NCI-H1105 treated with DMSO at 0.1 percent for 48 hours (cell line): ENCODE measurements at places on chromosomes 4 and X.

DNA sequence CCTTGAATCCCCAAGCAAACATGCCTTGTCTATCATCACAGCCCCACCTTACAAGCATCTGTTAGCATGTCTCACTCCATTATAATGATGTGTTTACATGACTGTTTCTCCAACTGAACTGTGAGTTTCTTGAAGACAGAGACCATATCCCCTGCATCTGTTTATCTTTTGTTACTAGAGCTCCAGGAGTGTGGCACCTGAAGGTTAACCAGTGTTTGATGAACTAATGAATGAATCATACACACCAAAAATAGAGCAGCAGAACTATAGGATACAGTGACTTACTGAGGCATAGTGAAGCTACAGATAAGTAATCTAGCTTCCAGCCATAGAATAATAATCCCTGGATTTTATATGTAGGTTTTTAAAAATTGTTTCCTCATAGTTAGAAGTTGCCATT is 331.0 kb downstream of the PCDH7 start:
- no peak for DNase-seq

- DNase-seq: no peak
Observed at GRCh38 chr4:156505341-156505955, 466.2 kb downstream of the PDGFC start.

DNA sequence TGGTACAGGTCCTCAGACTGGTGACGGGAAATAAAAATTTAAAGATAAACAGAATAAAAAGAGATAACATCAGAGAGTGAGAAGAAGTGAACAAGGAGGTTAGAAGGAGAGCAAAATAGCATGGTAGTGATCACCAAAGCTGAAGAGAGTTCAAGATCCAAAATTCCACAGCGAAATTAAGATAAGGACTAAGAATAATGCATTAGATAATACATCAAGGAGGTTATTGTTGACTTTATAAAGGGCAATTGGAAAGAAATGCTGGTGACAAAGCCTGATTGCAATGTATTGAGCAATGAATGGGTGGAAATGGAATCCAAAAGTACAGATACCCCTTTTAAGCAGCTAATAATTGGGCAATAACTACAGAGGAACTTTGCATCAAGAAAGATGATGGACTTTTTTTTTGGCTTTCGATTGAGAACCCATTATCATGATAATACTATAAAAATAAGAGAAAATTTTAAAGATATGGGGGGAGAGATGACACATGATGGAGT is 101.6 kb upstream of the MAP9 start:
- no peak for DNase-seq

DNA sequence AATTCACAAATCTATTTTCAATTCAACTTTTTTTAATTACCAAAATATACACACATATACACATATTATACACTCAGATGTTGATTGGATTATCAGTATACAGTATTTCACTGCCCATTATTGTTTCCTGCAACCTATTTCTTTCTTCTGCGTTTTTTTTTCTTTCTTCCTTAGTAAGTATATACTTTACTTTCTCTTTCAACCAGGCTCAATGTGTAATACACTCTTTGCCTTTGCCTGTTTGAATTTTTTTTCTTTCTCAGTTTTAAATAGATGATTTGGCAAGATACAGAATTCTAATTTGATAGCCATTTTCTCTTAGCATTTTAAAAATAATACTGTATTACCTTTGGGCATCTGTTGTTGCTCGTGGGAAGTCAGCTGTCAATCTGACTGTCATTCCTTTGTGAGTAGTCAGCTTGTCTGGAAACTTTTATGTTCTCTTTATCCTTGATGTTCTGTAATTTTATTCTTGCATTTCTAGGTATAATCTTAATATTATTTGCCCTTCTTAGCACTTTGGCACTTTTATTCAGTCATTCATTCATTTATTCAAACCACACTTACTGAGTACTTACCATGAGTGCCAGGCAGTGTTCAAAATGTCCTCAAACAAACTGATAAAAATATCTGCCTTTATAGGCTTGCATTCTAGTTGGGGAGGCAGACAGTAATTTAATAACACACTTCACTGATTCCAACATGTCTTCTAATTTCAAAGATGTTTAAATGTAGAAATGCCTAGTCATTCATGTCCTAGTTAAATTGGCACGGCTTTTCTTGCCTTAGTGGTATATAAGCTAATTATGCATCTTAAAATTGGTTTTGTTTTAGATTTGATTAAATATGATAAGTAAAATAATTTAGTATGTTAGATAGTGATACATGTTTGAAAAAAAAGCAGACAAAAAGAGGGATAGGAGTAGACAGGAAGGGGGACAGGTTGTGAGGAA is 3.7 kb downstream of the USP38 start:
- DNase-seq: no peak

GRCh38 chrX:95762716-95763115 is 921.9 kb upstream of the DIAPH2 start:
- no peak for DNase-seq

DNA sequence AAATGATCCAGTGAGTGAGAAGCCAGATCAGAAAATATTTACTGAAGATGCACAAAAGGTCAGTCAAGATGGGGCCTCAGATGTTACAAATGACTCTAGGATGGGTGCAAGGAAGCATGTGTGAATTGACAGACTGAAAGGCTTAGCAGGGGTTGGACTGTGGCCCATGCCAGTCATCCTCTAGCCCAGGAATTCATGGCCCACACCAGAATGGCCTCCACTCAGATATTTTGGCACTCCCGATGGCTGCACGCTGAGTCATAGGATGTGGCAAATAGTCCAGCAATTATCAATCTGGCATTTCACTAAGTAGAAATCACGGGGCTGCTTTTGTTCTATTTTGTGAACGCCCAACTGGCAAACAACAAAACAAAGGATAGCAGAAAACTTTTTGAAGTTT is 406.5 kb downstream of the IQCM start:
- DNase-seq: no peak

GRCh38 chrX:39984191-39984956 is 113.4 kb downstream of the BCOR start:
- DNase-seq: no peak

DNA sequence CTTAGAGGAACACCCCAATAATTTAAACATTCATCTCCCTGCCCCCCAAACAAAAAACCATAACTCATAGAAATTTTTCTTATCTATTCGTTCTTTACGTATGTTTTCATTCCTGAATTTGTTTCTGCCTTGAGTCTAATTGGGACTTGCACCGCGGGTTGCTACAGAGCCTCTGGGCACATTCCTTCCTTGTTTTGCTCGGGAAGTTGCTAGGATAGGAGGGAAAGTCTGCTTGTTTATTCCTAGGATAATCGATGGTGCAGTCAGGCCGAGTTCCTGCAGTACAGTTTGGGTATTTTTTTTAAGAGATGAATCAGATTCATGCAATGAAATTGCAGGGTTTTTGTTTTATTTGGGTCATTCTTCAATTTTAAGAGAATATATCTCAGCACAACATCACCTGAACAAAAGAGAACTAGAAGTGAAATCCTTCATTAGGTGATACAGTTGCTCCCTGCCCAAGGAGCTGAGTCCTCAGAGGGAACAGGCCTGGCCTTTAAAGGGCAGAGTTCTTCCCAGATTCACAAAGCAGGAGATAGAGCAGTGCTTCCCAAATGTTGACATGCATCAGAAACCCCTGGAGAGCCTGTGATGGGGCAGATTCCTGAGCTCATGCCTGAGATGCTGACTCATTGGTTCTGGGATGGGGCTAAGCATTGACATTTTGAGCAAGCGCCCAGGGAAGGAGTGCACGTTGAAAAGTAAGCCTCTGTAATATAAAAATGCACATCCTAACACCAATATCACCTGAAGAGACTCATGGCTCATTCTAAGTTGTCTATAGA is 114.9 kb upstream of the FAM9B start:
- DNase-seq: no peak

- DNase-seq: no peak
Observed at GRCh38 chr4:146462251-146462650, 59.5 kb downstream of the SLC10A7 start.

GRCh38 chrX:20595928-20596575 is 329.3 kb upstream of the RPS6KA3 start:
- DNase-seq: no peak

DNA sequence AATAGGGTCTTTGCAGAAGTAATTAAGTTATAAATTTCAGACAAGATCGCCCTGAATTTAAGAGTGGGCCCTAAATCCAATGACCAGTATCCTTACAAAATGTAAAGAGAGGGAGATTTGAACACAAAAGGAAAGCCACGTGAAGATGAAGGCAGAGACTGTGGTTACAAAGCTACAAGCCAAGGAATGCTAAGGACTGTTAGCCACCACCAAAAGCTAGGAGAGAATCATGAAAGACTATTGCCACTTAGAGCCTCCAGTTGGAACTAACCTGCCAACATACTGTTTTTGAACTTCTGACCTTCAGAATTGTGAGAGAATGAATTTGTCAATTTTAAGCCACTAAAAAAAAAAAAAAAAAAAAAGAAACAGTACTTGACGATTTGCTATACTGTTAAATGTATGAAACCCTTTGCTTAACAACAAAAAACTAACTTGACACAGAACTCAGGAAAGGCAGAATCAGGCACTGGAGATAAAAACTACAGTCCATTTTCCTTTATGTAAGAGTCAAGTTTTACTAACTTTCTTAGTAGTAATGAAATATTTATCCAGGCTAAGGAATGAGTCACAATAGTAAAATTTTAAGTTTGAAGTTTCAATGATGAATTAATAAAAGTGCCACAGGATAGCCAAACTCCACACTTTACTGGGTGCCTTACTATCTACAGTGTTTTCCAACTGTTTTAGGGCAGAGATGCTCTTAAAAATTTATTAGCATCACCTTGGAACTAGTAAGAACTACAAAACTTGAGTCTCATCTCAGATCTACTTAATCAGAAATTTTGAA is 25.1 kb downstream of the DHX15 start:
- DNase-seq: no peak

DNA sequence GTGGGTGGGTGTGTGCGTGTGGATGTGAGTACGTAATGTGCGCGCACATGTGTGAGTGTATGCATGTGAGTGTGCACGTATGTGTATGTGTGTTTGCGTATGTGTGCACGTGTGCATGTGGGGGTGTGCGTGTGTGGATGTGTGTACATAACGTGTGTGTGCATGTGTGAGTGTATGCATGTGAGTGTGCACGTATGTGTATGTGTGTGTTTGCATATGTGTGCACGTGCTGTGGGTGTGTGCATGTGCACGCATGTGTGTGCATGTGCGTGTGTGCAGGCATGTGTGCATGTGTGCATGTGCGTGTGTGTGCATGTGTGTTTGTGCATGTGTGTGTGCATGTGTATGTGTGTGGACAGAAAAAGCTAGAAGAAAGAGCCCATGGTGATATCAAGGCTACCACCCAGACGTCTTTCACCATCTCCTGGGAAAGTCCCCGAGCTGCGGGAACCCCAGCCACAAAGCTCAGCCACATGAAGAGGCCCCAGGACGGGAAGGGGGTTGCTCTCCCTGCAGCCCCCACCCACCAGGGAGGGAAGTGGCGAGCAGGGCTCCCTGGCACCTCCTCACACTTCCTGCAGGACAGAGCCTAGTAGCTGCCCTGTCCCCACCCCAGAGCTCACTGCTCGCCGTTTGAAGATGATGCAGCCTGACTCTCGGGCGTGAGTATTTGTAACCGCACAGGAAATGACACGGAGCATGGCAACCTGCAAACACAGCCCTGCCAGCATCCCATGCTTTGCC is 108.3 kb downstream of the DCTD start:
- DNase-seq: no peak

DNA sequence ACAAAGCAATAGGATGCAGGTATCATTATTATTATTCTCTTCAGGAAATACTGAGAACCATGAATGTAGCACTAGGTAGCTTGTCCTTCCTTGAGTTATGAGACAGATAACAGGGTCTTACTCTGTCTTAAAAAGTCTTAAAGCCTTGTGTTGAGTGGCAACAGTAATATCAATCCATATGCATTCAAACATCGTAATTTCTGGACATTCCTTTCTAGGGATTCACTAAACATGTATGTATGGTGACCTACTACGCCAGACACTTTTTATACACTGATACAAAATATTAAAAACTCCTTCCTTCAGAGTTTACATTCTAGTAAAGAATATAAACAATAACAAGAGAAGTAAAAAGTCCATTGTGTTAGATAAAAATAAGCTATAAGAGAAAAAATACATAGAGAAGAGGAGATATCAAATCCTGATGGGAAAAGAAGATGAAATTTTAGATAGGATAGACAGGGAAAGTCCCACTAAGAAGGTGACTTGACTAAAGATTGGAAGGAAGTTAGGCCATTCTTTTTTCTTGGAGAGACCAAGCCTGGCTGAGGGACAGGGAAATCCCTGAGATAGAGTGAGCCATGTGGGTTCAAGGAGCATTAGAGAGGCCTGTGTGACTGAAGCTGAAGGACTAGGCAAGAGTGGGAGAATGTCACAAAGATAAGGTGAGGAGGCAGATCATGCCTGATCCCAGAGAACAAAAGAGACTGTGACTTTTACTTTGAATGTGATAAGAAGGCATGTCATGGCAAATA is 5.0 kb upstream of the DDX60L start:
- no peak for DNase-seq

- peak; percentile 34 for DNase-seq
Observed at GRCh38 chr4:69984030-69984443, 11.7 kb upstream of the STATH start.

DNA sequence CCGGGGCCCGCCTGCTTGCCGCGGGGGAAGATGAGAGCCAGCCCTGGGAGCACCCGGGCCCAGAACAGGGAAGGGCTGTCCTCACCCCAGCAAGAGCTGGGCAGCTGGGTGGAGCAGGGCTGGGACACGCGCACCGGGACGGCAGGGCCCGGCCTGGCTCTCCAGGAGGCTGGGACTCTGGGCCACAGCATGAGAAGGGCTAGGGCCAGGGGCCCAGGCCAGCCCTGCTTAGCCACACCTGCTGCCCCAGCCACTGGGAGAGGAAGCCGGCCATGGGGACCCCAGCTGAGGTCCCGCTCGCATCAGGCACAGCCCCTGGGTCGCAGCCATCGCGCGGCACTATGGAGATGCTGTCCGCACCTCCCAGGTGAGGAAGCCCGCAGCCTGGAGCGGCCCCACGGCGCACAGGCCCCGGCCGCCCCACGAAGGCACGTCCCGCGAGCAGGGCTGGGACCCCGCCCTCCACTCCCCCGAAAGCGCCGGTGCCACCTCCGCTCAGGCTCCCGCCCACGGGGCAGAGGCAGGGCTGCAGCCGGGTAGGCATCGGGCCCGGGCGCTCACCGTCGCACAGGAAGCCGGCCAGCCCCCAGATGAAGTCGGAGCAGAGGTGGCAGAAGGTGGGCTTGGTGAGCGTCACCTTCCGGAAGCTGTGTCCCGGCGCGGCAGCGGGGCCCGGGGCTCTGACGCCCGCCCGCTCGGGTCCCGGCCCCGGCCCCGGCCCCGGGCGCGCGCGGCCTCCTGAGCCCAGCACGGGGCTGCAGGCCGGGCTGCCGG is 531 bp downstream of the DGKQ start:
- no peak for DNase-seq

GRCh38 chr4:15234116-15234855 is 193.5 kb upstream of the C1QTNF7 start:
- DNase-seq: no peak

DNA sequence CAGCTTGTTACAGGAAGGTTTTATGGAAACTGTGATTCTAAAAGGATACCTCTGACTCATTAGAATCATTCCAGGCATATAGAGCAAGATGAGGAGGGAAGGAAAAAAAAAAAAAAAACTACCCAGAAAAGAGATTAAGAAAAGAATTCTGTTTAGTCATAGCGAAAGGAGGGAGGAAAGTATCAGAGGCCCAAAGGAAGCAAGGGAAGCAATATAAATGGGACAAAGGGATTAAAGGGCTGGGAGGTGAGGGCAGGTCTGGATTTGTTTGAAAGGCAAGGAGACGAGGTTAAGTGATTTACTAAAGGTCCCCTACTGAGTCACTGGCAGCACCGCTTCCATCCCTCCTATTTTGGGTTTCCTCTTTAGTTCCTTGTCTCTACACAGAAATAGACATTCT is 88.6 kb upstream of the IL1RAPL1 start:
- no peak for DNase-seq

- DNase-seq: no peak
Observed at GRCh38 chr4:55440786-55441185, 45.0 kb downstream of the TMEM165 start.
